ENCODE measurements at places on chromosomes 11 and 22.

GRCh38 chr11:73542175-73542574, 55.7 kb downstream of the FAM168A start:
- no peak for DNase-seq

DNA sequence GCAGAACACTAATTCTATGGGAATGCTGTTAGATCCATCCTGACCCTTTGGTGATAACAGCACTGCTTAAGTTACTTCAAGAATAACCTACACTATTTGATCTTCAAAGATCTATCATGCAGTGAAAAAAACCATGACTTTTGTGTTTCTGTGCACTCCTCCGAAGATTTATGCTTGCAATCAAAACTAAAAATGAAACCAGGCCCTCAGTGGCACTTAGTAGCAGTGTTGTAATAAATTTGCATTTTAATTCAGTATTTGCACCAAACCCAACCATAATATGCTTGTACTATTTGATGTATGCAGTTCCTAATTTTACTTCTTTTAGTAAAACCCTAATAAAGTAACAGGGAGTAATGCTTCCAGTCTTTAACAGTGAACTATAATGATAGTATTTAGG, 130.7 kb downstream of the SOX6 start:
- DNase-seq, result no peak

- no peak for DNase-seq
These were observed 17.0 kb downstream of the MMP10 start for GRCh38 chr11:102763440-102763839.

DNA sequence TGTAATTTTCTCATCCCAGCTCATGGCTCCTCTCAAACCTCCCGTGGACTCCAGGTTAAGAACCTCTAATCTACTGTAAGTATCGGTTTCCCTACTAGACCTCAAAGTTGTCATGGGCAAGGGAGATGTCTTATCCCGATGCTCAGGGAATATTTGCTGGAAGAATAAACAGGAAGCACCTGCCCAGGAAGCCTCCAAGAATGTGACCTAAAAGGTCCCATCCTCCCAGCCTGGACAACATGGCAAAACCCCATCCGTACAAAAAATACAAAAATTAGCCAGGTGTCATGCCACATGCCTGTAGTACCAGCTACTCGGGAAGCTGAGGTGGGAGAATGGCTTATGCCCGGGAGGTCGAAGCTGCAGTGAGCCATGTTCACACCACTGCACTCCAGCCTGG, 62.4 kb downstream of the APOL1 start:
- DNase-seq, result no peak

All from stimulated activated CD4-positive, alpha-beta T cell treated with anti-CD3 and anti-CD28 coated beads, Interleukin-2, amount 100 ng/mL, for 24 hours (primary cell).